ENCODE measurements at places on chromosomes 1 and 21.

GRCh38 chr21:46317710-46318463 is 5.8 kb downstream of the C21orf58 start:
- DNase-seq = no peak

DNA sequence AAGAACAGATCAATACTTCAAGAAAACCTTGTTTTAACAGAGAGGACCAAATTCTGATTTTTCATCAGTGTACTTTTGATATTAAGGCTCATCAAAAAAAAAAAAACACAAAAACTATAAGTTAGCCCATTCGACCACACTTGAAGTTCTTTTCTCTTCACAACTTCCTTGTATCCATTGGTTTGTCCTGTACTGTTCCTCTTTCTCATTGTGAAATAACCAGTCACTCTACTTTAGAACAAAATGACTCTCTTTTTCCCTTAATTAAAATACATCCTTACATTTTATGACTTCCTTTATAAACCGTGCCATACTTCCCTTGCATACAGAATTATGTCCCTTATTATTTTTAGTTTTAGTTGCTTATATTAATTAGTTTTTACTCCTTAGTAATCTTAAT is 8.4 kb downstream of the QSOX1 start:
- DNase-seq = no peak

DNA sequence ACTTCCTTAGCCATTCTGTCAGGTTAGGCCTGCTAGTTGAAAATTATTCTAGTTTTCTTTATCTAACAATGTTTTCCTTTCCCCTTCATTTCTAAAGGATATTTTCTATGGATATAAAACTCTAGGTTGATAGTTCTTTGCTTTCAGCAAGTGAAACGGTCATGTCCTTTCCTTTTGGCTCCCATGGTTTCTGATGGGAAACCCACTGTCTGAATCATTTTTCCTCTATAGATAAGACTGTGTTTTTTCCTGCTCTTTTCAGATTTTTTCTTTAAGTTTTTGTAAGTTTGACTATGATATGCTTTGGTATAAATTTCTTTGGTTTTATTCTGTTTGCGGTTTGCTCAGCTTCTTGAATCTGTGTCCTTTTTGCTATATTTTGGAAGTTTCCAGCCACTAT is 800.9 kb downstream of the USP25 start:
- DNase-seq = no peak

DNA sequence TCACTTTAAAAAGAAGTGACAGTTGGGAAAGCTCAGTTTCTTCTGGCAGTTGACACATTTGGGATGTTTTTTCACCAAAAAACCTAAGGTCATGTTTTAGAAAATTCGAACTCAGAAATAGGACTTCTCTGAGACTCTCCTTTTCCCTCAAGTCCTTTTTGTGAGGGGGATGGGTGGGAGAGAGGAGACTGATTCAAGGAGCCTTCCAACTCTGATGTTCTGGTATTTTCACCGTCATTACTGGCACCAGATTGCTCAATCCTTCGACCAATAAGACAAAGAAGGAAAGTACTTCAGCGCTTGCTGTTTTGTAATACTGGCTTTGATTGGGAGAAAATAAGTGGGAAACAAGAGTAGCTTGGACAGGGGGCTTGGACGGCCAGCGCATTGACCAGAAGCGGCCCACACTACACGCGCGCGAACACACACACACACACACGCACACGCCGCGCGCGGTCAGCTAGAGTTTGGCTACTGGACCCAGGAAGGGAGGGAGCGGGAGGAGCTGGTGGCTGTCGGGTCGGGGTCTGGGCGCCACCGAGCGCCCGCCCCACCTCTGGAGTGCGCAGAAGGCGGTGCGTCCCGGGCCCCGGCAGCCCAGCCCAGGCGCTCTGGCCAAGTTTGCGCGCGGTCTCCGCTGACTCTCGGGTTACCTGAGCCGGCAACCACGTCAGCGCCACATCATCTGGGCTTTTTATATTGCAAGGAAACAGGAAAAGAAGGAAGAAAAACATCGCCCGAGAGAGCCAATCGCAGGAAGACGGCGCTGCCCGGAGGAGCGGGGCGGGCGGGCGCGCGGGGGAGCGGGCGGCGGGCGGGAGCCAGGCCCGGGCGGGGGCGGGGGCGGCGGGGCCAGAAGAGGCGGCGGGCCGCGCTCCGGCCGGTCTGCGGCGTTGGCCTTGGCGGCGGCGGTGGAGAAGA is at the start of gene KCNK1:
Gene KCNK1, plus strand, starts transcription at position 855 of the 921 bp plus-strand sequence. Its CDS starts 66 bp downstream, at position 921.
- peak; percentile 91 for DNase-seq

GRCh38 chr1:114173680-114174079 is 20.0 kb upstream of the SYT6 start:
- no peak for DNase-seq

DNA sequence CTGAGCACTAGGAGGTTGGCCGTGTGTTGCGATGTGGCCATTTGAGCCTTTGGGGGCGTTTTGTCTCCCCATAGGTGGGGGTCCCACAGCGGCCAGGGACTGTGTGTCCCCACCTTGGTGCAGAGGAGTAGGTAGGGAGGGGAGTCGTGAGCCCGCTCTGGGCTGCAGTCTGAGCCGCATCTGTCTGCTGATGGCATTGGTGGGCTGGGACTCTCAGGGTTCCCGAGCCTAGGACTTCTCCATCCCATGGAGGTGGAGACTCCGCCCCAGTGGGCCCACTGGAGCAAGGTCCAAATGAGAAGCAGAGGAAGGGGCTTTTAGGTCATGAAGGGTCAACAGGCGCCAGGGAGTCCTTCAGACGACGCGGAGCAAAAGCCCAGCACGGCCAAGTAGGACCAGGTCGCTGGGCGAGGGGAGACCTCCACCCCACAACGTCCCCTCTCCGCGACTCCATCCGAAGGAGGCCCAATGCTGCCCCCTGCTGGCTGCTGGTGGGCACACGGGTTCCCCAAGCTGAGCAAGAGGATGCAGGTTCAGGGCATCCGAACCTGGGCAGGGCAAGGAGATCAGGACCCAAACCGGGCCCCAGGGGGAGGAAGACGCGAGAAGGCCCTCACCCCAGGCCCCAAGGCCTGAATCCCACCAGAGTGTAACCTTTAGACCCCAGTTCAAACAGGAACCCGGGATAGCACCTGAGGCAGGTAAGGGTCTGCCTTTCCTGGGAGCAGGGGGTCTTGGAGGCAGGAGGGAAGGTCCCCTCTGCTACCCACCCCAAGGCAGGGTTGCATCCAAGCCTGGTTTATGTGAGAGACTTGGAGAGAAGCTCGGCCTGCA is 14.9 kb downstream of the TTC34 start:
- no peak for DNase-seq

DNA sequence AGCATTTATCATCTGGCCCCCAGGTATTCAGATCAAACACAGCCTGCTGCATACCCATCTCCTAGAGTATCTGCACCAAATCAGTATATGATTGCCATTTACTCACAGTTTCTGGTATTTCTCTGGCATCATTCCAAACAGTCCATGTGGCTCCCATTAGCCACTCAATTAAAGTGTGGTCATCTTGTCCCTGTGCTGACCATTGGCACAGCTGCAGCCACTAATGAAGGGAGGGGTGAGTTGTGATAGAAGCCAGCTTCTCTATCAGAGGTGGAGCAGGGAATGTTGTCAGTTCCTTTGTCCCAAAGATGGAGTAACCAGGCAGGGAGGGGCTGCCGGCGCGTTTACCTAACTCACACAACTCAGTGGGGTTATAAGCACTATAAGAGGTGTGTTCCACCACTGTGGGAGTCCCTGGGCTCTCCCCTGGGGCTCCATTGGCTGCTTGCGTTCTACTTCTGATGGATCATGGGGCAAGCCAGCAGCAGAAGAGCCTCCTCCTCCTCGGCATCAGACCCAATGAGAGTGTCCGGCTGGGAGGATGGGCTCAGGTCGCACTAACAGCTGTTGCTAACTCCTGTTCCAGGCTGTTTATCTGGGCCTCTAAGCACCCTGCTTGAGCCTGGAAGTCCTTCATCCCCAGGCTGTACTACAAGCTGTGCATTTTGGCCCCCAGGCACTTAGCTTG is 108.6 kb downstream of the GDAP2 start:
- DNase-seq = no peak

- no peak for DNase-seq
Measured at GRCh38 chr1:115428676-115429075, 90.6 kb upstream of the NGF start.

- DNase-seq = peak; percentile 47
Measured at GRCh38 chr1:34924759-34925555, 4.5 kb downstream of the DLGAP3 start.

GRCh38 chr1:208132287-208132882 is 111.8 kb downstream of the PLXNA2 start:
- DNase-seq = no peak

DNA sequence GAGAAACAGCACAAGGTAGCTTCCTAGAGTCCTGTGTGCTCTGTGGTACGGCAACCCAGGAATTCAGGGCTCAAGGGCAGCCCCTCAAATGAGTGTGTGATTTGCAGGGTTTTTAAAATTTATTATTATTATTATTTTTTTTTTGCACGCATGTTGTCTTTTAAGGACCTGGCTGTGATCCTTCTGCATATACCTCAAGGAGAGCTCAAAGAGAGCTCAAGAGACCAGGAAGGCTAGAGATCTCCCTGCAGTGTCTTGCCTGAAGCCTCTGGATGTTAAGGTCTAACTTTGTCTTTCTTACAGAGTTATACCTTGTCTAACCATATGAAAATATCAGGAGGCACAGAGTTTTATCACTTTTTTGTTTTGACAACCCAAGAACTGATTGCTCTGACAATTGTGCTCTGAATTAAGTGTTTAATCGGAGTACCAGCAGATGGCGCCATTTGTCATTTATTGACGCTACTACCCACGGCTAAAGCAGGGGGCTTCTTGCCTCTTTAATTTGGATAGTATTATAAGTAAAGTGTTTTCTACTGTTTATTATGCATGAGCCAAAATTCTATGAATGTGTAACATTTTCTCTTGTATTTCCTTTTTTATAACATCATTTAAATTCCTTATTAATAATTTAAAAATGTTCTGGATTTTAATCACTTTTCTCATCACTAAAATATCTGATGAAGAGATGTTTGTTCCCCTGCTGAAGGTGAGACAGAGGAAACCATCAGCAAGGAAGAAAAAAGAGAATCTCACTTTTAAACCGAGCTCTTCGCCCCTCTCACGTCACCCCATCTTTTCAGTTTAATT is 35.8 kb upstream of the LMO4 start:
- peak; percentile 39 for DNase-seq

- no peak for DNase-seq
Measured at GRCh38 chr1:55289614-55290013, 74.5 kb upstream of the USP24 start.

DNA sequence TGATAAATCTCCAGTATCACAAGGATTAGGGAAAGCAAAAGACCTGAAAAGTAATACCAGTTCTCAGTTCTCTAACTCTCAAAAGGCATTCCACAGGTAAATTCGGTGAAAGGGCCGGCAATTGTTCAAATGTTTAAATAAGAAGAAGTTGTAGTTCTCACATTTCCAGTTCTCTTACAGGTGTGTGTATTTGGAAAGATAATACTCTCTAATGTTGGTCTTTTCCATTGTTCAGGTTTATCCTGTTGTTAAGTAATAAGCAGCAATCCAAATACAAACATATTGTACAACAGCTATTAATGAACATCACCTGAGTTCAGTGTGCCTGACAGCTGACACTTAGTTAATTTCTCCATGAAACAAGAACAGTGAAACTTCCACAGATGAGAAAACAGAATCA is 13.2 kb upstream of the PRKAB2 start:
- no peak for DNase-seq

DNA sequence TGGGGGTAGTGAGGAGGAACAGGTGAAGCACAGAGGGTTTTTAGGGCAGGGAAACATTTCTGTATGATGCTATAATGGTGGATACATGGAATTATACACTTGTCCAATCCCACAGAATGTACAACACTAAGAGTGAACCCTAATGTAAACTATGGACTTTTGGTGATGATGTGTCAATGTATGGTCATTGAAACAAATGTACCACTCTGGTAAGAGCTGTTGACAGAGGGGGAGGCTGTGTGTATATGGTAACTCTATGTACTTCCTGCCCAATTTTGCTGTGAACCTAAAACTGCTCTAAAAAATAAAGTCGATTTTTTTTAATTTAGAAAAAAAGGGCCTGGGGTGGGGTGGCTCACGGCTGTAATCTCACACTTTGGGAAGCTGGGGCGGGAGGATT is 22.9 kb downstream of the ASAP3 start:
- no peak for DNase-seq

DNA sequence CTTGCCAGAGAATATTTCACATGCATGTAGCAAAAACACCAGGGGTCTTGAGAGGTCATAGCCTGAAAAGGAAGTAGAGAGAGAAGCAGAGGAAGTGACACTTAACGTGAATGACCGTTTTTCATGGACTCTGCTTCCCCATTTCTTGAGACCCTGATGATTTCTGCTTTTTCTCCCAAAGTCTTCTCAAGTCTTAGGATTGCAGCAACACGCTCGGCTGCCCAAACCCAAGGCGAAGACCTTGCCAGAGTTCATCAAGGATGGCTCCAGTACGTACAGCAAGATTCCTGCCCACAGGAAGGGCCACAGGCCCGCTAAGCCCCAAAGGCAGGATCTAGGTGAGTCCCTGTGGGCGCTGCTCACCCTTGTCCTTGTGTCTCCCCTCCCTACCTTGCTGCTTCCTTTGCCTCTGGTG is 12.8 kb downstream of the THEMIS2 start:
- no peak for DNase-seq

DNA sequence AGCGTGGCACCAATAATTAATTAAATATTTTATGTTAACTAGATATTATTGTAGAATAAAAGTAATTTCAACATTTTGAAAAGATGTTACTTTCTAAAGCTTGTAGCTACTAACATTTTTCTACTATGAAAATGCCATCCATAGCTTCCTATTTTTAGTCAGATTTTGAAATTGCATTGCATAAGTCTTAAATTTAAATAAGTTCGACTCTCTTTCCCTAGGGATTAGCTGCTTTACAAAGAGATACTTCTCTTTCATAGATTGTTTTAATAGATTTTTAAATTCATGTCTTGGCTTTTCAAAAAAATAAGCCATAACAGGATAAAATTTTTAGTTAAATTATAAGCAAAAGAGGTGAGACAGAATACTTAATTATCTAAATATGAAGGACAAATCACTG is 1279.6 kb downstream of the KCNT2 start:
- DNase-seq = no peak

DNA sequence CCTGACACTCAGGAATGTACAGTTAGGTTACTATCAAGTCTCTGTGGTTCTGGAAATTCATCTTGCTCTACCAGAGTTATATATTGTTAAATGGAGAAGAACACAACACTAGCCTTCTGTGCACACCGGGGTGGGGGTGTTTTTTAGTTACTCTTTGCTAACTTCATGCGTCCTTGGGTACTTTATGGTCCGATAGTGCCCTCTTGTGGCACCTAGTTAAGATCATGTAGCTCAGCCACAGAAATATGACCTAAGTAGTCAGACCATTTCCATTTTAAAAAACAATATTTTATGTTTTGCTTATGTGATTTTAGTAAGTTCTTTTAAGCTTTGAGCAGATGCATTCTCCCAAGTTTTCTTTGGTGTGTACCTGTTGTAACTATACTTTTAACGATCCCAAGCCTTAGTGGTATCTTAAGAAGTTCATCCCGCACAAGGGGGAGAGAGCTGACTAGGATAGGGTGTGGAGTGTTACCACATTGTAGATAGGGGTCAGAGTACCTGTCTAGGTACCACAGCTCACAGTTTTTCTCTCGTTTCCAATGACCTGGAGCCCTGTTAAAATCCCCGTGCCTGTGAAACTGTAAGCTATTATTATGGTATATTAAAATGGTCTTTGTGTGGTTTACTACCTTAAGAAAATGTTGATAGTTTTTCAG is 20.6 kb upstream of the SH3D21 start:
- DNase-seq = peak; percentile 27

- no peak for DNase-seq
Measured at GRCh38 chr21:29091033-29091432, 17.6 kb upstream of the CCT8 start.
